ENCODE measurements at places on chromosomes 11 and 22. TPM values are rescaled to one million over a fixed set of nuclear protein-coding genes. Genes with fewer than 3 reads are reported as not detected.

The OR51E1 gene
- not detected for total RNA-seq

The OR51F1 gene
- not detected for total RNA-seq

The APOA5 gene
- not detected for total RNA-seq

The CSF2RB gene
- total RNA-seq, result 4.7 TPM

The TMEM132A gene
- 8.2 TPM for total RNA-seq

The EHF gene
- total RNA-seq, result 138 TPM

The B3GAT1 gene
- 0.31 TPM for total RNA-seq

The EP300 gene
- 172 TPM for total RNA-seq

The CARS1 gene
- total RNA-seq, result 38.4 TPM

The DLG2 gene
- 37.9 TPM for total RNA-seq

DNA sequence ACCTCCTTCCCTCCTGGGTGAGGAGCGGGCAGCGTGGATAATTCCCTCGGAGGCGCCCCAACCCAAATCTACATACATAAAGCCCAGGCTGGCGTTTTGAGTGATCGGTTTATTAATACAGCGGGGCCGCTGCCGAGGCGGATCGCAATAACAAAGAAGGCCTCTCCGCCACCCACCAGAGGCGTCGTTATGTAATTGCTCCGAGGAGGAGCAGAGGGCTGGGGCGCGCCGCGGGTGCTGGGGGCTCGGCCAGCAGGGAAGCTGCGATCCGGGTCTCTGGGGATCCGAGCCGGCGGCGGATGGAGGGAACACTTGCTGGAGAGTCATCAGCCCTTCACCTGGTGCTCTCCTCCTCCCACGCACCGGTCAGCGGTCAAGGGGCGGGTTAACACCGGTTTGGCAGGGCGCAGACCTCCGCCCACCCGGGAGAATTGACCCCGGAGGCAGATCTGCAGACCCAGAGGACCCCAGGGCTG, 6.4 kb upstream of the TP53I11 start:
- no peak for DNase-seq

DNA sequence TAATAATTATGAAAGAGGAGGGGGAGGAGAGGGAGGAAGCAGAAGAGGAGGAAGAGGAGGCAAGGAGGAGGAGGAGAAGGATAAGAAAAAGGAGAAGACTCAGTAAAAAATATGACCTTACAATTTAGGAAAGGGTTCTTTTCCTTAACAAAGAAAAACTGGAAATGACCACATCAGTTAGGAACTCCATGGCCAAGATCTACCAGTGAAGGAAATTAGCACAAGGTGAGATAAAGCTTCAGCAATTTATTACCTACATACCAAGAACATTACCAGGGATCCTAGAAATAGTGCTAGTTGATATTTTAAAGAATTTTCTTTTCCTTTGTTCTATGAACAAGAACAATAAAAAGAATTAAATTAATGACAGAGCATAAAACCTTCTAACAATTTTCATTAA, 172.7 kb downstream of the LRRC4C start:
- DNase-seq, result no peak

- DNase-seq, result no peak
Observed at GRCh38 chr11:85627332-85627997, at the start of gene DLG2. Gene DLG2, minus strand, starts transcription at chr11:85627344.

DNA sequence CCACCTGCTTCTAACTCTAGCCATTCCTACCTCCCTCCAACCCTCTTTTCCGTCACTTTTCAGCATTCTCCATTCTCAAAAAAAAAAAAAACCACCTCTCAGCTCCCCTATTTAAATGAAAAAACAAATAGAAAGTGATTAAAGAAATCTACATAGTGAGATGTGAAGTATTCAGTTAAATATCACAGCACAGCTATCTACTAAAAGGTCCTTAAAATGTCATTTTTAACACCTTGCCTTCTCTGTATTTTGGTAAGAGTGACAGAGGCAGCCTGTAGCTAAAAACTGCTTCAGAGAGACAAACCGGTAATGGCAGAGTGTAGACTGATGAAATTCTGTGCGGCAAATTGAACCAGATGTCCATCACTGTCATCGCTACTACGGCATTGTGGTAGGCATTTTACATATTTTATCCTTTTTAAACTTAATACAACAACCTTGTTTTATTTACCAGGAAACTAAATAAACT, 346 bp upstream of the ALG9 start:
- no peak for DNase-seq

DNA sequence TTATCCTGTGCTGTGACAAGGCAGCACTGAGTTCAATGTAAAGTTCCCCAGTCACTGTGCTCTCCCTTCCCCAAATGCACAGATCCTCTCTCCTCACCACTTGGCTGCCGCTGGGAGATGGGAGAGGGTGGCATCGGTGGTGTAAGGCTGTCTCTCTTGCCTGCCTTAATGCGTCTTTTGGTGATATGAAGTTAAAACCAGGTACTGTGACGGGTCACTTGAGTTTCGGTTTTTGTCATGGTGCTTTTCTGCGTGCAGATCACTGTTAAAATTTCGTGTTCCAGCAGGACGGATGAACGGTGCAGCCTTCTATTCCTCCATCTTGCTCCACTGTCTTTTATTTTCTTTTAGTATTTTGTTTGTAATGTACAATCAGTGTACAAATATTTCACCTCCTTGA, 18.6 kb downstream of the GLB1L2 start:
- DNase-seq, result no peak

GRCh38 chr22:32897400-32897799, 95.9 kb downstream of the TIMP3 start:
- no peak for DNase-seq

DNA sequence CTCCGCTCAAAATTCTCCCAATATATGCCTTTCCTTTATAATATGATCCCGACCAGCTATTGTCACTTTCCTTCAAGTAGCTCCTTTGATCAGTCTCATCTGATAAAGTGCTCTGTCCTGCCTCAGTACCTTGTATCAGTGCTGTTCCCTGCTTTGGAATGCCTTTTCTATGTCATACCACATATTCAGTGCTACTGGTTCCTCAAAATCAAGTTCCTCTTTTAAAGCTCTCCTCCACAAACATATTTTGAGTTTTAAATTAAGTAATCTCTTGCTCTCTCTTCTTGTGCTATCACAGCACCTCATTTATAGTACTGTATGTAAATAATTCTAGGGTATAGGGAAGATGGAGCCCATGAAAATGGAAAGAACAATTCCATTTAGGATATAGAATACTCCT, 137.1 kb upstream of the CTSC start:
- DNase-seq, result no peak

GRCh38 chr11:130129922-130130321, 29.7 kb upstream of the ST14 start:
- DNase-seq, result no peak

DNA sequence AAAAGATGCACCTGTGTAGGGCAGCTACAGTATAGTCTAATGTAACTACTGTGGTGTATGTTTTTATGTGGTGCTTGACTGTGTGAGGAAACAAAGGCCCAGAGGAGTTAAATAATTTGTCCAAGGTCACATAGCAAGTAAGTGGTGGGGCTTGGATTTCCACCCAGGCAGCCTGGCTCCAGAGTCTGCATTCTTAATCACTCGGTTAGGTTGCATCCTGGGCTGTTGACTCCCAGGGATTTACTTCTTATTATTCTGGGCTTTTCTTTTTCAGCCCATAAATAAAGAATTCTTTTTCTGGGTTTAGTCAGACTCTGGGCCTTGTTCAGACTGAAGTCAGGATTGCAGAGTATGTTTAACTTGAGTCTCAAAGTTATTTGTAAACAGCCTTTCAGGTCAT, 82.1 kb downstream of the ARHGAP42 start:
- no peak for DNase-seq

- no peak for DNase-seq
Observed at GRCh38 chr11:9821008-9821752, 157.3 kb downstream of the SWAP70 start.

DNA sequence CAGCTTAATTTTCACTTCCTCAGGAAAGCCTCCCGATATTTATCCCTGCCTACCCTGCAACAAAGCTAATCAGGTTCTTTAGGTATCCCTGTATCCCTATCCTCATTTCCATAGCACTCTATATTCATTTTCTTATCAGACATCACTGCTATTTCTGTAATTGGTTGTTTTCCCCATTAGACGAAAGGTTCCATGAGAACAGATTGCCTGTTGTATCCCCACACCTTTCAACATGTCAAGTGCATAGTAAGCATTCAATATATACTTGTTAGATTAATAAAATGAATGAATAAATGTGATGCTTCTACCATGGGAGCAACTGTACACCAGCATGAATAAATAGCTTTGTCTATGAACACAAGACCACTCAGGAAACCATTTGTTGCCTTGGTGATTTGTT, 499.8 kb downstream of the DLG2 start:
- no peak for DNase-seq

- DNase-seq, result no peak
Observed at GRCh38 chr11:67345920-67346819, 7.2 kb downstream of the POLD4 start.

DNA sequence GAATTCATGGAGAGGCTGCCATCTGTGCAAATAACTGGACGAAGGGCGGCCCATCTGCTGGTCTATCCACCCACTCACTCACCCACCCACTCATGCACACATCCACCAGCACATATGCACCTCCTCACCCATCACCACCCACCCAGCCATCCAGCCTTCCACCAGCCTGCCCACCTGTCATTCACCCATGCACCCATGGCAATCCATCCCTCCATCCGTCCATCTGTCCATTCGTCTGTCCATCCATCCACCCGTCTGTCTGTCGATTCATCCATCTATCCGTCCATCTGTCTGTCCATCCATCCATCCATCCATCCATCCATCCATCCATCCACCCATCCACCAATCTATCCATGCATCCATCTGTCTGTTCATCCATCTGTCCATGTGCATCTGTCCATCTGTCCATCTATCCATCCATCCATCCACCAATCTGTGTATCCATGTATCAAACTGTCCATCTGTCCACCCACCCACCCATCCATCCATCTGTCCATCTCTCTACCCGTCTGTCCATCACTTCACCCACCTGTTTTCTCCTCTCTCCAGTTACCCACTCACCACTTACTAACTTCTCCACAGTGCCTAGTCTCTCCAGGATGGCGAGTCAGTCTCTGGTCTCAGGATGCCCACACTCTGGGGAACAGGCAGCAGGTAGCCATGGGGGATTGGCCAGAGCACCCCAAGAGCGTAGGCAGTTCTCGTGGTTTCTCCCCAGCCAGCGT, 8.9 kb downstream of the TRPM5 start:
- peak; percentile 20 for DNase-seq

DNA sequence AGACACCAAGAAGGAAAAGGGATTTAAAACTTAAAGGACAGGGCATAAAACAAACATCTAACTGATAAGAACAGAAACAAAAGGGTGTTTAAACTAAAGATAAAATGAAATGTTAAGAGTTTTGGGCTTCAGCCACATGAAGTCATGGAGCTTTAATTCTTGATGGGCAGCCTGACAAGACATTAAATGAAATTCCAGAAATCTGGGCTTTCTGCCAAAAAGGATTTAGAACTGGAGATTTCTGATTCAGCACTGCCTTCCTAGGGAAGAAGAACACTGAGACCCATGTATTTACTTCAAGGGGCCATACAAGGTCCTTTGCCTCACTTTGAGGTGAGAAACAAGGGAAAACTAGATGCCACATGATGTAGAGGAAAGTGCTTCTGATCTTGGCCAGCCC, 355.9 kb upstream of the RAG2 start:
- no peak for DNase-seq

DNA sequence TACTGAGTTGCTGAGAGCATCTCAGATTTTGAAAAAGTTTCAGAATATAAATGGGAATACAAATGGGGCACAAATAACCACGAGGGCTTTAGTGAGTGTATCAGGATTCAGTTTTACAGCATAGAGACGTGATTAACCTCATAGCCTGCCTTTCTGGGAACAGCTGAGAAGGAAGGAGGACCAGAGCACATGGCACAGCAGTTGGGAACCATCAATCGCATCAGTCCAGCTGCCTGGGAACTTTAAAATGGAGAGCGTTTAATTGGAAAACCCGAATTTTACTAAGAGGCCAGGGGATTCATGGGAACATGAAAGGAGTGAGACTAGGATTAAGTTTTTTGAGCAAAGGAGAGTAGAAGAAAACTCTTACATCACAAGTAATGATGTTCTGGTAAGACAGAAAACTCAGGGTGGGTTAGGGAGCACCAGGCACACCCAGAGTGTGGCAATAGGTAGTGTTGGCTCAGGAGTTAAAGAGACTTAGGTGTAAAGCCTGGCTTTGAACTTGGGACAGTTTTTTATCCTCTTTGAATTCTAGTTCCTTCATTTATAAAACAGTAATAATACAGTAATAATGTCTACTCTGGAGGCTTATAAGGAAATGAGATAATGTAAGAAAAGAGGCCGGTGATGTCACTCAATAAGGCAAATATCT, 40.2 kb downstream of the FZD4 start:
- DNase-seq, result no peak

- DNase-seq, result no peak
Observed at GRCh38 chr11:129458756-129459535, 83.3 kb downstream of the BARX2 start.

GRCh38 chr11:116387641-116388040, 385.1 kb downstream of the BUD13 start:
- DNase-seq, result no peak

DNA sequence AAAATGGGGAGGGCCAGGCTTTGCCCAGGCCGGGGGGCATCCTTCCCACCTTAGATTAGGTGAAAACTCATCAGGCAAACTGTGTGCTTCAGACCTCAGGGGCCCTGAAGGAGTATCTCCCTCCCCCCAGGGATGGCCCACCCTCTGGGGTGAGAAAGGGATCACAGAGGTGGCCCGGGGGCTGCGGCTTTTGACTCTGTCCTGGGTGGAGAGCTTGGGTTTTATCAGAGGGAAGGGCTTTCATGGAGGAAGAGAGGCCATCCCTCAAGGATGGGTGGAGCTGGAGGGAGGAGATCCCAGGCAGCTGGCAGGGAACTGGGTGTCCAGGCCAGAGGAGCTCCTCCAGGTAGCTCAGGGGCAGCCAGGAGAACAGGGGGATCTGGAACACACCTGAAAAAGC, 3.1 kb upstream of the PPP2R5B start:
- no peak for DNase-seq

DNA sequence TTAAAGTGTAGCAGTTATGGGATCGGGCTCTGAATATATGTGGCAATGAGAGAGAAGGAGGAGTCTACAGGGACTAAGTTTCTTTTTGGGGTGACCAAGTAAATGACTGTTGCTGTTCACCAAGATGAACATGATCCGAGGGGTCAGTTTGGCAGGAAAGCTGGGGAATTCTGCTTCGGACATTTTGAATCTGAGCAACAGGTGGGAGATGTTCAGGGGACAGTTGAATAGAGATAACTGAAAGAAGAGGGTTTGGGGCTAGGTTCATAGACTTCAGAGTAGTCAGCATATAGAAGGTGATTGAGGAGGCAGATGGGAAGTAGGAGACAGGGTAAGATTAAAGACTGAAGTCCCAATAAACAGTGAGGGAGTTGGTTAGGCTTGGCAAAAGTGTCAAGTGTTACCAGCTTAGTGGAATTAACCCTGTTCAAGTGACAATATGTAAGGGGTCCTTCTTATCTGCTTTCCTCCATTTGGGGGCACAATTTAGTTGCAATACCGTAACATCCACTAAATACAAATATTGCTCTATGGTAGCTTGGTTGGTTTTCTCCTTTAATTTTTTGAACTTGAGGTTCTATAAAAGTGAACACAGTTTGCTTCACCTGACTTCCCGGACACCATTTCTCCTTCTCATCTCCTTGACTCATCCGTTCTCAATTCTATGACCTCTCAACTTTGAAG, 2.9 kb upstream of the ENTHD1 start:
- no peak for DNase-seq

GRCh38 chr11:27468209-27468994, 4.2 kb downstream of the LGR4 start:
- no peak for DNase-seq

GRCh38 chr11:50080256-50080655, 47.6 kb downstream of the OR4C45 start:
- DNase-seq, result no peak

- no peak for DNase-seq
Observed at GRCh38 chr11:12411806-12412727, 34.7 kb downstream of the PARVA start.

All from suprapubic skin (tissue), 4 donors.